ENCODE measurements at places on chromosomes 6 and 20.

DNA sequence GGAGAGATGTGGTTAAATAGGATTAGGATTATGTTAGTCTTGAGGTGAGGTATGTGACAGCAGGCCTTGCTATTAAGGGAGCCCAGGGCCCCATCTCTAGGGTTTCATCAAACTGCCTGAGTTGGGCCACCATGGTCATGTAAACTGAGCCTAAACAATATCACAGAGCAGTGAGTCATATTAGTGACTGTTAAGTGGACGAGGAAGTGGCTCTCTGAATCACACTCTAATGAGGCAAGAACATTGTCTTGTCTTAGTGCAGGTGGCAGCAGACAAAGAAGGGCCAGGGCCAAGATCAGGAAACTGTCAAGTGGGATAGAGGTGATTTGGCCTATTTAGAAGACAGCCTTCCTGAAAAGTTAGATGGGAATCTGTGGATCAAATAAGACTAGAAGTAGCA lies 23.1 kb downstream of the ENPP3 start:
- DNase-seq: no peak

GRCh38 chr20:40503119-40503518 lies 185.9 kb downstream of the MAFB start:
- DNase-seq: no peak

DNA sequence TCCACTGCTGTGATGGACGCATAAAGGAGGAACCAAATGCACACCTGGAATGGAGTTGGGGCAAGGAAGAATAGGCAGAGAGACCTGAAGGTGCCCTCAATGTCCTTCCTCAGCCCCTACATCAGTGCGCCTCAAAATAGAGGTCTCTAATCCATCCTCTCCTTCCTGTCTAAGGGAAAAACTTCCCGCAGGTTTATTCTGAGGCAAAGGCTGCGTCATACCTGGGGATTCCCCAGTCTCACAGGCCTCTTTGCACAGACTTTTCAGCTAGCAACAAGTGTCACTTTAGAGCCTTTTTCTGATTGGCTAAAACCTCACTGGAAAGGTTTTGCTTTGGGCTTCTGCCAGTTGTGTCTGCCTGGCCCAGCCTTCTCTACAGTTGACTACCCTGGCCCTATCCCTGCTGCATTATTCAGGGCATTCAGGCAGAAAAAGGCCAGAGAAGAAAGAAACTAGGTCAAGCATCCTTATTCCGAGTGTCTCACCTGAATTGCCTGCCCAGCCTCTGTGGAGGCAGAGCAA lies 1.8 kb upstream of the HLA-DQB1 start:
- DNase-seq: no peak

- no peak for DNase-seq
Measured at GRCh38 chr20:8870652-8871051, 198.2 kb upstream of the PLCB4 start.

- no peak for DNase-seq
Measured at GRCh38 chr6:158475344-158476302, 84.3 kb upstream of the TMEM181 start.

DNA sequence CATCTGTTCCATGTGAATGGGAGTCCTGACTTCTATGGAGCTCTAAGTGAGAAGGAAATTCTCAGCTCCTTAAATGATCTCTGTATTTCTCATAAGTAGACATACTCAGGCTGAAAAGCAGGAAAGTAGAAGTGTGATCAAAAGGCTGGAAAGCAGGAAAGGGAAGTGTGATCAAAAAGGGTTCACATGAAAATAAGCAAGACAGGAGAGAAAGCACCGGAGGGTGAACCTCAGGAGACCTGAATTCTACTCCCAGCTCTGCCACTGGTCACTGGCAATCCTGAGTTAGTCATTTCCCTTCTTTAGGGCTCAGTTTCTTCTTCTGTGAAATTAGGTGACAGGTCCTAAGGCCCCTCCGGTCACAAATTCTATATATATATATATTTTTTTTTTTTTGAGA lies 55.5 kb upstream of the TRERF1 start:
- DNase-seq: no peak

GRCh38 chr20:3818155-3819151 lies 1.9 kb upstream of the AP5S1 start:
- DNase-seq: no peak

GRCh38 chr6:19788686-19789085 lies 48.5 kb upstream of the ID4 start:
- DNase-seq: no peak

DNA sequence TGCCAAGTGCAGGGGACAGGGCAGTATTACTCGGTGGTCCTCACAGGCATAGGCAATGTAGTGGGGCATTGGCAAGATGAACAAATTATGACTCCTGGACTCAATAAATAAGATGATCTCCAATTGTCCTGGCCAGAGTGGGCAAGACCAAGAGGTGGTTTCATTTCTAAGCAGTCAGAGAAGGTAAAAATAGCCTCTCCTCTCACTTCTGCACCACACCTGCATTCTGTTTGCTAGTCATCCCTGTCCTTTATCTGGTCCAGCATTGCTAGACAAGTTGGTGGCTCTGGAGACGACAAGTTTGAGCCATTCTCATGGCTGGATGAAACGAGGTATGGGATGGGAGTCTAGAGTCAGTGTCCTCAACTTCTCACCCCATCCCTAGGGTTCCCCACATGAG lies 83.0 kb downstream of the BANF2 start:
- no peak for DNase-seq

GRCh38 chr20:50563133-50563944 lies 53.2 kb downstream of the PTPN1 start:
- DNase-seq: no peak

GRCh38 chr6:84977363-84977705 lies 212.9 kb upstream of the TBX18 start:
- DNase-seq: no peak

- no peak for DNase-seq
Measured at GRCh38 chr20:2899243-2899642, 26.0 kb downstream of the PTPRA start.

- DNase-seq: no peak
Measured at GRCh38 chr20:53061192-53062108, 89.3 kb downstream of the TSHZ2 start.

DNA sequence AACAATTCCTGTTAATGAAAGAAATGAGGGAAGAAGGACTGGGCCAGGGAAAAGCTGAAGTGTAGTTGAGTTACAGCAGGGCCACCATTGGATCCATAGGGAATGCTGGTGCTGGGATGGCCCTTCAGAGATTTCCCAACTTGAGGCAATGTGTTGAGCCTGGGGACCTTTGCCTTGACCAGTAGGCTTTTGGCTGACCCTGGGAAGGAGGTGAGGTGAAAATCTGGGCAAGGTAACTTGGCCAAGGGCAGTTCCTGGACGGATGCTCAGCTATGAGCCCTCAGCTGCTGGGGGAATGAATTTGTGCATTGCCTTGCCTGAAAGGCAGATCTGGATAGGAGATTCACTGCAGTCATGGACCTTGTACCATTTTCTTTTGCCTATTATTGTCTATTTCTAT lies 20.4 kb downstream of the UTRN start:
- no peak for DNase-seq

DNA sequence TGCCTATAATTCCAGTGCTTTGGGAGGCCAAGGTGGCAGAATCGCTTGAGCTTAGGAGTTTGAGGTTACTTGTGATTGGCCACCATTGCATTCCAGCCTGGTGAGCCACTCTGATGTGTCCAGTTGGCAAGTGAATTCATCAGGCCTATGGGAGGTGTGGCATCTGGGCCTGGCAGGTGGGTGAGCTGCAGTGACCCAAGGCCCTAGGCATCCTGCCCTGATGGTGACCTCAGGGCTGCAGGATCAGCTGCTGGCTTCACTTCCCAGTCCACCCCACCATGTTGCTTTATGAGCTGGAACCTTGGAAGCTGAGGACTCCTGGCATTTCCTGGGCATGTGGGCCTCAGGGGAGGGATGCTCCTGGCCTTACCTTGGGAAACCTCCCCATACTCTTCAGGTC lies 20.5 kb downstream of the RSPH9 start:
- no peak for DNase-seq

DNA sequence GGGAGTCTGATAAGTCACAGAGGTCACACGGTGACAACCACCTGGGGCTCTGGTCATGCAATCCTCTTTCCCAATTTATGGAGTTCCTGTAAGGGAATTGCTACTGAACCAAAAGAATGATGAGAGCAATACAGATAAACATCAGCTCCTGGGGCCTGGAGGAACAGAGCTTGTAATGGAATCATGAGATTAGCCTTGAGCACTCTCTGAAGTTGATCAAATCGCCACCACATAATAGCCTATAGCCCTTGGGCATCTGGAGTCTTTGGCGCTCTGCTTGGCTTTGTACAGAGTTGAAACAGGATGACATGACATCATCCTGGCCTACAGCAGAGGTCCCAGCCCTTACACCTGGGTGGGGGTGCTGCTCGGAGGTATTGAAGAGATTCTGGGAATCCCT lies 154.3 kb upstream of the DTNBP1 start:
- DNase-seq: no peak

- no peak for DNase-seq
Measured at GRCh38 chr20:48631114-48632016, 196.4 kb downstream of the PREX1 start.

DNA sequence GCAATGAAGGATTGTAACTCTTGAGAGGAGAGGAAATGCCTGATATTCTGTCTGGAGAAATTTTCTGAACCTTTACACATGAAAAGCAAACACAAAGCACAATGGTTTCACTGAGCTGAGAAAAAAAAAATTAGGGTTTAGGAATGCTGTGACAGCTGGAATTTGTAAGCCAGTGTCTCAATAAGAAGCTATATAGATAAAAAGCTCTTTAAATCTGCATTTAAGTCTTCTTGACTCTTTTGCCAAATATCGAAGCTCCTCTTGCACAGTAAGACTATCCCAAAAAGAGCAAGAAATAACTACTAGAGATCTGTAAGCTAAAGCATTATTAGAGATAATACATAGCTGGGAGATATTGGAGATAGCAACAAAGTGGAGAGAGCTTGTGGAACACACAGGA lies 1334.0 kb upstream of the CITED2 start:
- no peak for DNase-seq

- no peak for DNase-seq
Measured at GRCh38 chr6:18053078-18053477, 65.6 kb upstream of the KIF13A start.

DNA sequence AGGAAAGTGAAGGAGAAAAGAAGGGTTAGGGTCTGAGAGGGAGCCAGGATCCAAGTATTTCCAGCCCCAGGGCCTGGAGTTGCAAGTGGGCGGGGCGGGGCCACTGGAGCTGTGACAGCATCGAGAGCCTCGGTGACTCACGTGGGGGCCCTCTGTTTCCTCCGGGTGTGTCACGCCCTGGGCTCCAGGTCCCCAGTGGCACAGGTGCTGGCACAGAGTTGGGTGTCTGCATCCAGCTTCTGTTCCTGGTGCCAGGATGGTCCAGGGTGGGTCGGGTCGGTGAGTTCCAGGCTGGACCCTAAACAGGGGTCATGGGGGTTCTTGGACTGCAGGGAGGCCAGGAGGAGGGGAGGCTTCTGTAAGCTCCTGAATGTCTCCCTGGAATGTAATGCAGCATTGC lies 16.7 kb downstream of the RAET1L start:
- DNase-seq: no peak

- no peak for DNase-seq
Measured at GRCh38 chr20:60999250-60999649, 252.8 kb upstream of the CDH4 start.

GRCh38 chr6:149484733-149485700 lies at the start of gene ZC3H12D:
Gene ZC3H12D (minus strand): TSS chr6:149485014. CDS start chr6:149474543, 10,471 bp downstream.
- no peak for DNase-seq

DNA sequence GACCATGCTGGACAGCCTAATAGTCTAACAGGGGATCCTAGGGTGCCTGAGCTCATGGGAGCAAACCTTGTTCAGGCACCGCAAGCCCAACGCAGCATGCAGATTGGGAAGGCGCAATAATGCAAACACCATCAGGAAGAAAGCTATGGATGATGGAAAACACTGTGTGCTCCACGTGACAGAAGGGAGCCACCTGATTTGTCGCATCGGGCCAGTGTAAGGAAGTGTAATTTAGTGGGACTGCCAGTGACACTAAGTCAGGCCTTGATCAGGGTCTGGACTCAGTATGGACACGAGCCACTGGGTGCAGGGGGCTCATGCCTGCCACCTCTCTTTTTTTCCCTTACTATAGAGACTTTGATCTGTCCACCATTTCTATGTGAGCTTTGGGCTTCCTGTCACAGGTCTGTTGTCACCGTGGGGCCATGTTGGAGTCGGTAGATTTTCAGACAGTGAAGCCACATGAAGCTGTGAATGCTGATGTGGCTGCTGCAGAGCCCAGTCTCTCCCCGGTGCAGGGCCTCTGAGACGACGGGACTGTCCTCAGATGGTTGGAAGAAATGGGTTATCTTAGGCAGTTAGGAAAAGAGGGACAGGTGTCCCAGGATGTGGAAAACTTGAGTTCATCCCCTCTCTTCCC lies 74.2 kb upstream of the AGPAT4 start:
- no peak for DNase-seq

GRCh38 chr6:111586554-111586953 lies 19.1 kb downstream of the TRAF3IP2 start:
- no peak for DNase-seq

GRCh38 chr20:61801065-61801360 lies 264.7 kb downstream of the TAF4 start:
- DNase-seq: no peak

DNA sequence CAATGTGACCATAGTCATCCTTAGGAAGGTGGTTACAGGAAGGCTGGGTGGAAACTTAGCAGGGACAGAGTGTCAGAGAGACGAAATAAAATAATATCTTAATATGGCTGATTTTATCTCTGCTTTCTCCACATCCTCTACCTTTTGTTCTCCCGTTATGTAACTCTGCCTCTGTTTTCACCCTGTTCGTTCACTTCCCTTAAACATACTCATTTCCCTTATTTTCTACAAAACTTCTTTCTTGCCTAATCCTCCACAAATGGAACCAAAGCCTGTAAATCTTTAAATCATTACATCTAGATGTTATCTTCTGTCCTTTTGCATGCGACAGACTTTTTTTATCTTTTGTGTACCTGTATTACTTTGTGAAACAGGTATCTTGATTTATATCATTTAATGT lies 23.3 kb upstream of the CRIP3 start:
- no peak for DNase-seq

DNA sequence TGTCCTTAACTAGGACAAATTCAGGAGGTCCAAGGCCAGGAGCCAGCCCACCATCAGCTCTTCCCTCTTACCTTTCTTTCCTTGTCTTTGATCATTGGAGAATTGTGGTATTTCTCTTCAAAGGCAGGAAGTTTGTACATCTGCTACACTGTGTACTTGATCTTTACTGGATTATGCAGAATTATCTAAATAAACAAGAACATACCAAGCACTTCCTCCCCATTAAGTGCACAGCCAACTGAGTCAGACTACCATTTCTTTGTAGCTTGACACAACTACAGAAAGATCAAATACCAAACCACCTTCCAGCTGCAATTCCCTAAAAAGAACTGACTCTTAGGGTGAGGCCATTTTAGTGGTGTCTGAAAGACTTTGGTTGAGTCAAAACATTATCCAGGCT lies 195.1 kb downstream of the HDGFL1 start:
- DNase-seq: no peak

GRCh38 chr6:45563041-45563440 lies 185.3 kb upstream of the SUPT3H start:
- DNase-seq: no peak

- no peak for DNase-seq
Measured at GRCh38 chr20:13995841-13996240, 525 bp downstream of the MACROD2 start.

All from iPS DF 6.9 (cell line).